ENCODE measurements at places on chromosomes 5 and 9.

DNA sequence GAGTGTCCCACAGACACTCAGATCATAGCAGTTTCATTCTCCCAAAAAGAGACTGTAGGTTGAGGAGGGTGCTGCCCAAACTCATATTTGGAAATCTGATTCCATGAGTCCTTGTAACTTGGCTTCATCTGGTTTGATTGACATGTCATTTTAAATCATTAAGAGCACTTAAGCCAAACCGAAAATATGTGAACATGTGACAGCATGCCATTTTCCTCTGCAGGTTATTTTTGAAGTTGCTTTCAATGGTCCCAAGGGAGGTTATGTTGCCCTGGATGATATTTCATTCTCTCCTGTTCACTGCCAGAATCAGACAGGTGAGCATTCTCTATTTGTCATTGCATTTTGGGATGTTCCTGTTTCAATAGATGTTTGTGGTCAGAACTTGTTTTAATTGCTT is 87.6 kb downstream of the MAMDC2 start:
- DNase-seq = no peak

- DNase-seq = no peak
These were observed 40.2 kb downstream of the ACO1 start for GRCh38 chr9:32424616-32425015.

DNA sequence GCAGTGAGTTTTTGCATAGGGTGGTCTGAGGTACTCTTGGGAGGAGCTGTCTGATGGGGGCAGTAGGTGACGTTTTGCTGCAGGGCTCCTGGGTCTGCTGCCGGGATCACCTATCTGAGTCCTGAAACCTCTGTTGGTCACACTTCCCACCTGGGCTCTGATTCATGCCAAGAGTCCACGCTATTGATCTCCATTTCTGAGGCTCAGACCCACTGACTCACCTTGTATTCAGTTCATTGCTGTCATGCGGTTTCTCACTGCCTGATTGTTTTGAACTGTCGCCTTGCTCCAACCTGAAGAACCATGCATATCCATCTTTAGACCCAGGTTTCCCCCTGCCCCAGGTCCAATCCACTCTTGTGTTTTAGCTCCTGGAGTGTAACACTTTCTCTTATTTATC is 101.3 kb downstream of the NPR3 start:
- no peak for DNase-seq

GRCh38 chr9:138049779-138050471 is 172.3 kb downstream of the CACNA1B start:
- DNase-seq = no peak

- DNase-seq = peak; percentile 16
These were observed 11.7 kb upstream of the DOLPP1 start for GRCh38 chr9:129068990-129069861.

All from lung (tissue), 17 donors.